ENCODE measurements at places on chromosomes 6 and 20. TPM values are rescaled to one million over a fixed set of nuclear protein-coding genes. Genes with fewer than 3 reads are reported as not detected.

- DNase-seq: no peak
Measured at GRCh38 chr20:41382791-41383305, 16.2 kb upstream of the EMILIN3 start.

DNA sequence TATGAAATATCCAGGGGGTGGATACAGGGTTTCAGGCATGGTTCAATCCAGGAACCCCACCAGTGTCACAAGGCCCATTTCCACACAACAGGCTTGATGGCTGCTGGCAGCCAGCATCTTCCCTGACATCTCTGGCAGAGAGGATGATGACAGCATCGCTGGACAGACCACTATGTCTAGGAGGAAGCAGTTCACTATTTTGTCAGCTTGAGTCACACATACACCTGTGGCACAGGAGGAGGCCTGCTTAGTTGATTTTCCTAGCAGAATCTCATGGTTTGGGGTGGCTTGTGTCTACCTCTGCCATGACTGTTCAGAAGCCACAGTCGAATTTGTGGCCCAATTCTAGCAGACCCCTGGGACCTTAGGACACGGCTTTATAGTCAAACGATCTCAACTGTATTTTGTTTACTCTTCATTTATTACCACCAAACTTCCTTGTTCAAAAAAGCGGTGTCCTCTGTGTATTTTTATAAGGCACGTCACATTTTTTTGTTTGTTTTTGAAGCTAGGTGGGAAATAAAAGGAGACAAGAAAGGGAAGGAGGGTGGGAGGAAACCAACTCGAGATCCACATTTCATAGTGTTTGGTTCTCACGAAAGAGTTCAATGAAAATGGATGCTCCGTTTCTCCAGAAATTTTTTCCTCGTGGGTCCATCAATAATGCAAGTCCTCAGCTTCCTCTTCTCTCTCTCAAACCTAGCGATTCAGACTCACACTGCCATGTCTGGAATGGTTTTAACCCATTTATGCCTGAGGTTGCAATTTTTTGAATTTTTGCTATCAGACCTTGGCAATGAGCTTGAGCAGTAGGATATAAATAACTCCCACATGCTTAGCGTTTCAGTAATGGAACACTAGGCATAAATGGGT, 94.4 kb downstream of the TOX2 start:
- no peak for DNase-seq

GRCh38 chr6:35199866-35200265, 13.9 kb upstream of the SCUBE3 start:
- no peak for DNase-seq

- peak; percentile 31 for DNase-seq
Measured at GRCh38 chr6:140441256-140441655, 1066.8 kb upstream of the CITED2 start.

DNA sequence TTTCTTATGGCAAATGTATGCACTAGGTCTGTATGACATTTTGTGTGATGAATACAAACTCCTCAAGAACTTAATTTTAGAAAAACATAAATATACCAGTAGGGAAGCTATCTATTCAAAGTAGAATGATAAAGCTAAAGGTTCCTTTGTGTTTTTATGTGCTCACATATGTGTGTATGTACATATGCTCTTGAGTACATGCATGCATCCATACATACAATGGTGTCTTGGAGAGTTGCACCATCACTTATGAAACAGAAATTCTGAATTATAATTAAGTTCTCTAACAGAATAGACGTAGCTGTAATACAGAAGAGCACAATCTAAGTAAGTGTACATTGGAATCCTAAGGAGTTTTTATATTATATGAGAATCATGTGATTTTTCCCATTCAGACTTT, 2.3 kb downstream of the NKAIN2 start:
- DNase-seq: no peak

DNA sequence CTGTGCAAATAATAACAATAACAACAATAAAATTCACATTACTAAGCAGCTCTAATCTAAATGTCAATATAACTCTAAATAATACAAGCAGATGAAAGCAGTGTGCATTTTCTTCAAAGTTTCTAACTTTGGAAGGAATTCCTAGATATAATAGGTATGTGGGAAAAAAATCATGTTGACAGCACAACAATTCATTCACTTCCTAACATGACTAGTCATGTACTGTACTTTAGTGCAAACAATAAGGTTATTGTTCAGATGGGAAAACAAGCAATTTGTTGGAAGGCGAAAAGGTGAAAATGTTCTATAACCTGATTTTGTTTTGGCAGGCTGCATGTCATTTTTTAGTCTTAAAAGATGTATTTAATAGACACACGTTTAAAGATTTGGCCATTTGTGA, 484.3 kb upstream of the JAG1 start:
- DNase-seq: no peak

GRCh38 chr6:88380083-88380482, 213.9 kb upstream of the CNR1 start:
- DNase-seq: no peak

DNA sequence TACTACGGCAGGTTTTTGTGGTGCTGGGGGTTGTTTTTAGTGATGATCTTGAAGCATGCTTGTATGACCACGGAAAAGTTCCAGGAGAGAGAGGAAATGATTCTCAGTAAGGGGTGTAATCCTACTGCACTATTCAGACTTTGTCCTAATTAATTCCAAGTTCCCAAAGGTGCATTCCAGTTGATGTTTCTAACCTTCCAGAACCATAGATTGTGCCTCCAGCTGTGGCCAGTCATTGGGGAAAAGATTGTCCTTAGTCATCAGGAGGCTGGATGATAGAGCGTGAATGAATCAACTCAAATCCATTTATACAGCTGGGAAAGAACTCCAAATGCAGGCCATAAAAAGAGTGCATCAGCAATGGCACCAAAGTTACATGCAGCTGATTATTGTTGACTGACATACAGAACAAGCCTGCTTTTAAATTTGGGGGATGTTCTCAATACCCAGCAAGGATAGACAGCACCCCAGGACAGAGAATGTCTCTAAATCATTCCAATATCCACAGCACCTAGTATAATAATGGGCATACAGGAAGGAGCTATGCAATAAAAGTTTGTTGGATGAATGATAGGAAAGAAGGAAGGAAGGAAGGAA, 27.8 kb upstream of the PKHD1 start:
- DNase-seq: no peak

GRCh38 chr20:19695081-19695480, 63.0 kb upstream of the RIN2 start:
- no peak for DNase-seq

The OR2J3 gene
- polyA plus RNA-seq: not detected

The LPIN3 gene
- 9.2 TPM for polyA plus RNA-seq

The GSTA1 gene
- polyA plus RNA-seq: 1.5 TPM

The ENPP3 gene
- 8.4 TPM for polyA plus RNA-seq
